NCI-H2029 treated with DMSO at 0.1 percent for 48 hours (cell line): ENCODE measurements at places on chromosomes 16 and 17.

GRCh38 chr17:44807817-44808155 is 22.3 kb downstream of the GJC1 start:
- DNase-seq: no peak

- no peak for DNase-seq
These were observed 8.6 kb upstream of the CENPV start for GRCh38 chr17:16361874-16362273.

DNA sequence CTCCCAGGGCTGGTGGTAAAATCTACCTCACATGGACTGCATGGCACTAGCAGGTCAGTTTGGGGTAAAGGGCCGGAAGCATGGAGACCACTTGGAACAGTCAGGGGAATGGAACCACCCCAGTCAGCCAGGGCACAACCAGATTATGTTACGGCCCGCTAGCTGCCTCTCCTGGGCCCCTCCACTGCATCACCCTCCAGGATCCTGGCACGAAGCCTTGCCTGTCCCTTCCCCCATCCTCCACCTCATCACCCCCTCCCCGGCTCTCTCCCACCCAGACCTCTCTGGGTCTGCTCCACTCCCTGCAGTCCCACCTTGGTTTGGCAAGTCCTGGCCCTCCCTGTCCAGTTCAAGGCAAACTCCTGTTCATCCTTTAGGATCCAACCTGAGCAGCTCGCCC is 91.7 kb downstream of the CLEC16A start:
- no peak for DNase-seq

DNA sequence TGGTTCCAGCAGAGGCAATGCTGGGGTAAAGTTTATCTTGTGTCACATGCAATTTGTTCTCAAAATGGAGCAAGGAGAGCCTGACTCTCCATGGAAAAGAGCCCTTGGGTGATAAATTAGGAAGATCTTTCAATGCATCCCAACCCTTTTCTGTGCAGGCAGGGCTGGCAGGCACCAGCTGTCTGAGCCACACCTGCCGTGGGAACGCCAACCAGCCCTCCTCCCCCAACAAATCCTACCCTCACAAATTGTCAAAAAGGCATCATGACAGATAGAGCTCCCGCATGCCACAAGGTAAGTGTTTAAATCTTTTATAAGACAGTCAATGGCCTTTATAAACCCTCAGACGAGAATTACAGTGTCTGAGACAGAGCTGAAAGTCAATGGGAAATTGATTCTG is 418.5 kb upstream of the CDH5 start:
- no peak for DNase-seq

GRCh38 chr17:64155129-64155528 is 25.2 kb upstream of the ERN1 start:
- DNase-seq: no peak
